Colonic mucosa (tissue), 4 donors: ENCODE measurements at places on chromosomes 11 and 22. TPM values are rescaled to one million over a fixed set of nuclear protein-coding genes. Genes with fewer than 3 reads are reported as not detected.

- DNase-seq: no peak
Measured at GRCh38 chr11:69203901-69204245, 48.1 kb downstream of the SMIM38 start.

OR52H1 gene
- total RNA-seq: not detected

DNA sequence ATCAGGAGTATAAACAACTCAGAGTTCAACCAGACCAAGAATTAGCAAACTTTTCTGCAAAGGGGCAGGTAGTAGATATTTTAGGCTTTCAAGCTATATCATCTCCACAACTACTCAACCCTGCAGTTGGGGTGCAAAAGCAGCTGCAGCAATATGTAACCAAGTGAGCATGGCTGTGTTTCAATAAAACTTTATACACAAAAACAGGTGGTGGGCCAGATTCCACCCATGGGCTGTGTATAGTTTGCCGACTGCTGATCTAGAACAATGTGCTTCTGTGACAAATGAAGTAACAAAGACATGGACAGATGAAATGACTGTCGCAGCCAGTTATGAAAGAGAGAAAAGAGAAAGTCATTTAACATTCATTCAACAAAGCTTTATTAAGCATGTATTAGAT lies 77.1 kb upstream of the DRD2 start:
- DNase-seq: no peak

DNA sequence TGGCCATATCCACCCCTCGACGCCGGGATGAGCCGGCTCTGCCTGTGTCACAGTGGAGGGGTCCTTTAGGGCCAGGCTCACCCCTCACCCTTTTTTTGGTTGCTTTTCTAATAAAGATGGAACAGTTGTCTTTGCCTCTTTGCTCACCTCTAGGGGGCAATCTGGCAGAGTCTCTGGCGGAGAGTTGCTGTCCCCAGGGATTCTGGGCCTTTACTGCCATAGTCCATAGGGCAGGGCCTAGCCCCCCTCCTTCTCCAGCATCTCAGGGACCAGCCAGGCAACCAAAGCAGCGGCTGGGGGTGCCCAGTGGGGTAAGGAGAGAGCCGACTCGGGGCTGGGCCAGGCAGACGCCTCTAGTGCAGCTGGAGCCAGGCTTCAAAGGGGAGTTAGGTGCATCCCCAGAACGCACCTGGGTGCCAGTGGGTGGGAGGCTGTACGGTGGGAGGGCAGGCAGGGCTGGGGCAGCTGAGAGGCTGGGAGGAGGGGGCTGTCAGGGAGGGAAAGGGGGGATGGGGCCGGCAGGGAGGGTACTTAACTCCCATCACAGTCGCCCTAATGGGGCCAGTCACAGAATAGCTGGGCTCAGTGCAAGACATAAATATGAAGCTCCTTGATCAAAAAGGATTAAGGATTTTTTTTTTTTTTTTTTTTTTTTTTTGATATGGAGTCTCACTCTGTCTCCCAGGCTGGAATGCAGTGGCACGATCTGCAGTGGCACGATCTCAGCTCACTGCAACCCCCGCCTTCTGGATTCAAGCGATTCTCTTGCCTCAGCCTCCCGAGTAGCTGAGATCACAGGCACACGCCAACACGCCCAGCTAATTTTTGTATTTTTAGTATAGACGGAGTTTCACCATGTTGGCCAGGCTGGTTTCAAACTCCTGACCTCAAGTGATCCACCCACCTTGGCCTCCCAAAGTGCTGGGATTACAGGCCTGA lies 2.5 kb upstream of the SUSD2 start:
- DNase-seq: no peak

HTR3A gene
- total RNA-seq: not detected

DNA sequence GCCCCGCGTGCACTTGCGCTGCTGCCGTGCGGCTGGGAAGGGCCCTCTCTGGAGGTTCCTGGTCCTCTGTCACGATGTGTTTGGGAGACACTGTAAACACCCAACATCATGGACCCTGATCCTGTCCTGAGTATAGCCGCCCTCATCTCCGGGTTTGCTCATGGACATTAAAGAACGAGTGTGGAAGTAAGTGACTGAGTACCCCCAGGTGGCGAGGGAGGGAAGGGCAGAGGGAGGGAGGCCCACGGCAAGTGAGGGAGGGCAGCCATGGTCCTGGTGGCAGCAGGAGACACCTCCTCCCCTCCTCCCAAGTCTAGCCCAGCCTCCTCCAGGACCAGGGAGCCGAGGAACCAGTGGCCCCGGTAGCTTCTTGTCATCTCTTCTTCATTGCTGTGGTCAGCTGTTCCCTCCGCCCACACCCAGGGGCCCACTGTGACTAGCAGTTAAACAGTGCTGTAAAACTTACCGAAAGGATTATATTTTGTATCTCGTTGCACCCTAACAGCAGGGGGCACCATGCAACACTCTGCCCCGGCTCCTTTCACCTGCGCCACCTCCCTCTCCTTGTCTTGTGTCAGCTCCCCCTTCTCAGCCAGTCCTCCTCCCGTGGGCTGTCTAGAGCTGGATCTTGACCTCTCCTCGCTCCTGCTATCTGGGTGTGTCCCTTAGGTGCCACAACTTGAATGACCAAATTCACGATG lies 566.5 kb upstream of the B3GAT1 start:
- DNase-seq: no peak

DNA sequence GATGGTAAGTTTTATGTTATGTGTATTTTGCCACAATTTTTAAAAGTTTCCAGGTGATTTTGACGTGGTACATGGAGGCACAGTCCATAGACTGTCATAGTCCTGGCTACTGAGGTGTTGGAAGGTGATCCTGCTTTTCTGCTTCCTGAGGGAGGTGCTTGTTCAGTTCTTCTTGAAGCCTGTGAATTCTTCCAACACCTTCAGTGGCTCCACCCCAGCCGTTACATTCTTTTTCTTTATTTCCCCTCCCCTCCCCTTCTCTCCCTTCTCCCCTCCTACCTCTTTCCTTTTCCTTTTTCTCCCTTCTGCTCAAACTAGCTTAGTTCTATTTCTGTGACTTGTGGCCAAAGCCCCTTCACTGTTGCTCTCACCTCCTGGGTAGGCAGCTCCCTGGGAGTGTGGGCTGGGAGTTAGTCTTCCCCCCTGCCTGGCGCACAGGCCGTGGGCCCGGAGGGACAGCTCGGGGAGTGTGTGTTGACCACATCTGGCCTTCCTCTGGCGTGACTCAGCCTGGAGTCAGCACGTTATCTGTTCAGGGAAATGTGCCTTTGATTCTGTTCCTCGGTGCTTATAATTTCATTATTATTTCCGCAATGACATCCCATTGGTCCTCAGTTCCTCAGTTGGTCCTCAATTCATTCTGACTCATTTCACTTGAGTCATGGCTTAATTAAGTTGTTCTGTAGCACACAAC lies 566.2 kb downstream of the TBC1D22A start:
- no peak for DNase-seq

DNA sequence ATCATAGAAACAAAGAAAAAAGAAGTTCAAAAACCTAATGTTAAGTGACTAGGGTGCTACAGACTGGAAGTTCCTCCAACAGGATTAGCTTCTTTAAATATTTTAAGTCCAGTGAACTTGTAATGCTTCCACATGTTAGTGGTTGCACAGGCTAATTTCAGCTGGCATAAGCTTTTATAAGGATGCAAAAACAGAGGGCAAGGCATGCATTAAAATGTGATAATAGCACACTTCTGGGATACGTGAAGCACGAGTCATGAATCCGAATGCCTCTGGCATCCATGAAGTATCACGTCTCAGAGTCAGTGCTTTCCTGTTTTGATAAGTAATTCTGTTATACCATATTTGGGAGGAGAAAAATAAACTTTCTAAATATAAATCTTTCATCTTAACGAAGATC lies 106.8 kb downstream of the DCDC1 start:
- no peak for DNase-seq

DNA sequence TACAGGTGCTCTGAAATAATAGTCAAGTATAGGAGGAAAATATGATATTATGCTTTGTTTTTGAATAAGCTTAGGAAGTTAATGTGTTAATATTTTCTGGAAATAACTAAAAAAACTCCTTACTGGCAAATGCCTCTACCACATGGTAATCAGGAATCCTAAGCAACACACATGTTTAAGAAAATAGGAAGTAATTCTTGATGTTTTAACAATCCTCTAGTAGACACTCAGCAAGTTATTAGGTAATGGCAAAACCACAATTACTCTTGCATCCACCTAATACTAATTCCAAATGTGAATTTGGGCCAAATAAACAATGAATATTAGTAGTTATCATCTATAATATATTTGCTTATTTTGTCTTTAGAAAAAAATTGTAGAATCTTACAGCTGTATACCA lies 53.6 kb downstream of the SLC35F2 start:
- DNase-seq: no peak

- no peak for DNase-seq
Measured at GRCh38 chr22:25167082-25167481, 32.6 kb upstream of the CRYBB3 start.

DNA sequence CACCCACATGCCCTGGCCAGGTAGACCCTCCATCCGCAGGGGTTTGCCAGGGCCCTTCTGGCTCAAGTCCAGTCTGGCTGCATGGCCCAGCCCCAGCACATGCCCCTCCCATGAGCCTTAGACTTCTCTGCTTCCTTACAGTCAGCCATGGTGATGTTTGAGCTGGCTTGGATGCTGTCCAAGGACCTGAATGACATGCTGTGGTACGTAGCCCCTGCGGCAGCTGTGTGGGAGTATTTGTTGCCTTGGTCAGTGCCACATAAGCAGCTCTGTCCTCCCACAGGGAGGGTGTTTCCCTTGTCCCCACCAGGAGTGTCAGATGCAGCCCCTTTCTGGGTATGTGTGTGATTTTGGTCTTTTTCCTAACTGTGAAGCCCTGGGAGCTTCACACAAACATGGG lies 17.5 kb downstream of the CDC45 start:
- no peak for DNase-seq

GRCh38 chr11:22938691-22939090 lies 78.4 kb upstream of the CCDC179 start:
- no peak for DNase-seq

NXPE2 gene
- 22.2 TPM for total RNA-seq

DNA sequence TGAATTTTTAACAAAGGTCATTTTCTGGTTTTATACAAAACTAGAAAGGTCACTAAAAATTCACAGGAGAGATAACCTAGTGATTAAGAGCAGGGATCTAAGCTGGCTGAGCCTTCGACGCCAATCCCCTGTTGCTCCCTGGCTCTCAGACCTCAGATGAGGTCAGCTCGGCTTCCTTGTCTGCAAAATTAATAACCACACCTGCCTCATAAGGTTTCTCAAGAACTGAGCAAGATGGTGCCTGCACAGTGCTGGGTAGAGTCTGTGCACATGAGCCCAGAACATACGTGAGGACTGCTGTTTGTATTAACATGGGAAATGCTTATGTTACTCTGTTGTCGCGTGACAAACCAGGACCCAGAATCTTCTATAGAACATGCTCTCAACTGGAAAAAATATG lies 24.4 kb upstream of the CD5 start:
- no peak for DNase-seq

DNA sequence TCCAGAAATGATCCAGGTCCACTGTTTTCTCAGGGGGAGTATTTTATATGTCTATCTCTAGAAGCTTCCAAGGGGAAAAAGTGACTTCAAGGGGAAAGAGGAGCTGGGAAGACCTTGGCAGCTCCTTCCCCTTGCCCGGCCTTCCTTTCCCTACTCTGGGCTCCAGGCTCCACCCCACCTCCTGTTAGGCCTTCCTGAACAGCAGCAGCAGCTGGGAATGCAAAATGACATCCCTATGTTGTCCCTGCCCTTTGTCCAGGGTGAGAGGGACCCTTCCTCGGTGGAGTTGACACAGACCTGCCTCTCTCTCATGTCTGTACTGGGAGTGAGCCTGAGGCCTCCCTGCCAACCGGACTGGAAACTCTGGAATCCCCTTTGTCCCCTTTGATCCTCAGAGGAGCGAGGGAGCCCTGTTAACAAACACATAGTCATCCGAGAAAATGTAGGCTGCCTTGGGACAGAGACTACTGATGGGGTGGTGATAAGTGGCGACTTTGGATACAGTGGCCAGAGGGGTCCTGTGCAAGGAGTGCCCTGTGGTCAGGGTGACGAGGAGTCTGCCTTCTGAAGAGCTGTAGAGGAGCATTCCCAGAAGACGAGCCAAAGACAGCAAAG lies 9.0 kb upstream of the MALAT1 start:
- no peak for DNase-seq

DNA sequence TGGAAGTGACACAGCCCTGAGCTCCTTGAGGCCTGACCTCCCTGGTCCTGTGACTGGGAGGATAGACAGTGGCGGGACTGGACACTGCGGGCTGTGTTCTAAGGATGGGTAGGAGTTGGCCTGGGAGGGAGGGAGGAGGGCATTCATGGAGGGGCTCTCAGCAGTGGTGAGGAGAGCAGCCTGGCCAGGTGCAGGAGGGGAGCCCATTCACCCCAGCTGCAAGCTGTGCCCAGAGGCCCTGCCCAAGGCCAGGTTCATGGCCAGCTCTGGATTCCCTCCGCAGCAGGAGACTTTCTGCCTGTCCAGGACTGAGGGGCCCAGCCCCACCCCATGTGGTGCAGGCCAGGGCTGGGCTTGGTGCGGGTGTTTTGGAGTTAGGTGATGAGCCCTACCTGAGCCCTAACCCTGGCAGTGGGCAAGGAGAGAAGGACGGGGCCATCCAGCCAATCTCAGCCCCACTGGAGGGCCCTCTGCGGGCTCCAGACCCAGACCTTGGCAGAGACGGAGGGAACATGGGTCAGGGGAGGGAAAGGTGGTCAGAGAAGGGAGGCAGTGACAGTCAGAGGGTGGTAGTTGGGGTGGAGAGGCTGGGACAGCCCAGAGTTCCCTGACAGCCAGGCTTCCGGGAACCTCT lies 26.8 kb downstream of the CACNA1I start:
- DNase-seq: no peak

- no peak for DNase-seq
Measured at GRCh38 chr22:48589901-48590300, 1237.8 kb downstream of the BRD1 start.

GRCh38 chr11:85541683-85542082 lies 85.5 kb downstream of the DLG2 start:
- DNase-seq: no peak

B3GAT1 gene
- total RNA-seq: 0.13 TPM

DNA sequence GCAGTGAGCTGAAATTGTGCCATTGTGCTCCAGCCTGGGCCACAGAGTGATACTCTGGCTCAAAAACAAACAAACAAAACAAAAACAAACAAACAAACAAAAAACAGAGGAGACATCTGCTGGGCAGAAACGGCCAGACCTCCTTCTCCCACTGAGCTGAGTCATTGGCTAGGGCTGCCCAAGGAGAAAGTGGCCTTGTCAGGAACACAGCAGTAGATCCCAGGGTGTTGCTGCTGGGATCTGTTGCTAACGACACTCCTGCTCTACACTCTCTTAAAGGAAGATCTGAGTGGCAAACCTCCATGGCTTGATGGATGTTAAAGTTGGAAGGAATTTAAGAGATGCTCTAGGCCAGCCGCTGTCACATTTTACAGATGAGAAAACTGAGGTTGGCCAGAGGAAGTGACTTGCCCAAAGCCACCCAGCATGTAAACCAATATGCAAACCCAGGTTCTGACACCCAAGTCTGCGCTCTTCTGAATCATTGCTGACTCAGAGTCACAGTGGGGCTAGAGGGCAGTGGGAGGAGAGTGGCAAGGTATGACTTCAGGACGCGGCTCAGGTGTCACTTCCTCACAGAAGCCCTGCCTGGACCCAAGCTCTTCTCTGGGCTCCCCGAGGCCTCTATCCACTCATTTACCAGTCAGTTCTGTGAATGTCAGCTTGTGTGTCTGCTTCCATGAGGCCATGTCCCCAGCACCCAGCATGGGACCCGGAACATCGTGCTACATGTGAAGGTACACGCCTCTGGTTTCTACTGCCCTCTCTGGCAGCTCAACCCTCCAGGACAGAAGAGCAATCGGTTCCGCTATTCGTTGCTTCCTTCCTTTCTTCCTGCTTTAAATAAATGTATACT lies 11.3 kb upstream of the GDPD5 start:
- DNase-seq: no peak

GRCh38 chr22:20425566-20426258 lies 11.9 kb downstream of the SCARF2 start:
- no peak for DNase-seq
